ELF-1 (cell line): ENCODE measurements at places on chromosomes 6 and 20.

DNA sequence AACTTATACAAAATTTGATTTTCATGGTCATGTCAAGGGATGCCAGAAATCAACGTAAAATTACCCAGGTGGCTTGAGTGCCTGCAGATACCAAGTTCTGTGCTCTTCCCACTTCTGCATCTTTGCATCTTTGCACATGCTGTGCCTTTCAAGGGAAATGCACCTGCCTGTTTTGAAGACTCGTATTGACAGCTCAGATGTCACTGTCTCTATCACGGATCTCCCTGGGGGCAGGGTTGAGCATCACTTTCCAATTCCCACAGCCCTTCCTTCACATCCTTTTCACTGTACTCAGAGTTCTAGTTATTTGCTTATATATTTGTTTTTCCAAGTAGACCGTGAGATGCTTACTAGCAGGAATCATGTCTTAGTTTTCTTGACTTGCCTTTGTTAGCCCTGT is 274.2 kb downstream of the CDH26 start:
- DNase-seq, result no peak

DNA sequence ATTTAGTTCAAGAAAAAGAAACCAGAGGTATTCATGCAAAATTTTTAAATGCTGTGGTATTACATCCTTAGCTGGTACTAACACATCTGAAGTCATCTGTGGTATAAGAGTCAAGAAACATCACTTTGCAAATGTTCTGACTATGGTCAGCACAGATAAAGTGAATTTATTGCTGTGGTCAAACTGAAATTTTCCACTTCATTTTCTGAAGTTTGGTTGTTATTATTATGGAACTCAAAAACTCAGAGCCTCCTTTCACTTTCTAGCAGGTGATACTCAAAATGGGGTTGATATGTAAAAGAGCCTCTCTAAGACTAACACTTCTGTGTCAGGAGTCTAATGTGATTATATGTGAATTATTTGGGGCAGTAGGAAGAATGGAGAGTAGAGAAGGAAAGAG is 257.8 kb downstream of the RNGTT start:
- no peak for DNase-seq

DNA sequence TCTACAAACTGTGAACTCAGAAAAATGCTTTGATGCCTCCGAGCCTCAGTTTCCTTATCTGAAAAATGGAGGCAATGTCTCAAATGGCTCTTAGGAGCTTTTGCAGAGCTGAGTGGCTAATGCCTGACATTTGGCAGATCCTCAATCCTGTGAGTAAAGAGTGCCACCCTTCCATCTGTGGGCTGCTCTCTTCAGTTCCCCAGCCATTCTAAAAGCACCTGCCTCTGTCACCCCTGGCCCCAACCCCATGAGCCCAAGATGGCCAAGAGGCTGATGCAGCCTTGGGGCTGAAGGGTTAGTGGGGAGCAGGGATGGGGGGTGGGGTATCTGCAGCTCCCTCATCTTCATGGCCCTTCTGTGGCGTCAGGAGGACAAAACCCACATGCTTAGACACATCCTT is 14.5 kb upstream of the GUCA1A start:
- no peak for DNase-seq

GRCh38 chr6:120994573-120994967 is 339.7 kb downstream of the TBC1D32 start:
- no peak for DNase-seq

GRCh38 chr6:38974389-38975151 is 74.0 kb upstream of the GLP1R start:
- DNase-seq, result peak; percentile 16
